ENCODE measurements at places on chromosomes 6 and 20.

DNA sequence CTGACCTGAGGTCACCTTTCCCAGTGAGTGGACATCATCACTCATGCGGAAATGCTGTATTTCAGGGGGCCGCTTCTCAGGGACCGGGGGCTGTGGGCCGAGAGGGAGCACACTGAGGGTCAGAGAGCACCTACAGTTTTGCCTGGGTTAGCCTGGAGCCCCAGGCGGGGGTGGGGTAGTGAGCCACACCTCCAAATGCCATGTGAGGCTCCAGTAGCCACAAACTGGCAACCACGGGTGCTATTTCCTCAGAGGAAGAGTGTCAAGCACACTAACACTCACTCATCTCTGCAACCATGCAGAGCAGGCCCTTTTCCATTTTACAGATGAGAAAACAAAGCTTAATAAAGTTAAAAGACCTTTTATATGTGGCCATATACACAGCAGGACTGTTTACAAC is 4.7 kb downstream of the EHMT2 start:
- DNase-seq, result no peak

DNA sequence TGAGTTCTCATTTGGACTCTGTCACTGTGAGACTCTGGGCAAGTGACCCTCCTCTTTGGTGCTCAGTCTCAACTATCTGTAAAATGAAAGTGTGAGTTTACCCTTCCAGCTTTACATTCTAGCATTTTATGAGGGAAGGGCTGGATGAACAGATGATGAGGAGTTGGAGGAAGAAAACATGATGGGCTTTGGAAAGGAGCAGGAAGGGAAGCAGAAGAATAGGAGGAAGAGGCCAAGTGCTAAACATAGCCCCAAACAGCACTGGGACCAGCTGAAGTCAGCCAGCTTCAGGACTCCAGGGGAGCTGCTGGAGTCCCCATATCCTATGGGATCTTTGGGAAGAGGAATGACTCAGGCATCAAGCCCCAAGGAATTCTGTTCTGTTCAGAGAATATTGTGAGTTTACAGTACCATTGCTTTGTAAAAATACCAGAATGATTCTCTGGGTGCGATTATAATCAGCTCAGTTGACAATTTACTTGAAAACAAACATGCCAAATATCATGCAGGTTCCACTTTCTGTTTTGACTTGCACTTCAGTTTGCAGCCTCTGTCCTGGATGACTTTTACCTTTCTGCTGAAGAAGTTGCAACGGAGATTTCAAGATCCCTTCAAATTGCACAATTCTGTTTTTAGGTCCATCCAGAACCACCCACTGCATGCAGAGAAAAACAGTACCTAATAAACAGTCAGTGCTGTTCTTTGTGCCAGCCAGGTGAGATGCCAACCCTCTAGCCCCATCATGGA is 3.2 kb downstream of the CD40 start:
- no peak for DNase-seq

DNA sequence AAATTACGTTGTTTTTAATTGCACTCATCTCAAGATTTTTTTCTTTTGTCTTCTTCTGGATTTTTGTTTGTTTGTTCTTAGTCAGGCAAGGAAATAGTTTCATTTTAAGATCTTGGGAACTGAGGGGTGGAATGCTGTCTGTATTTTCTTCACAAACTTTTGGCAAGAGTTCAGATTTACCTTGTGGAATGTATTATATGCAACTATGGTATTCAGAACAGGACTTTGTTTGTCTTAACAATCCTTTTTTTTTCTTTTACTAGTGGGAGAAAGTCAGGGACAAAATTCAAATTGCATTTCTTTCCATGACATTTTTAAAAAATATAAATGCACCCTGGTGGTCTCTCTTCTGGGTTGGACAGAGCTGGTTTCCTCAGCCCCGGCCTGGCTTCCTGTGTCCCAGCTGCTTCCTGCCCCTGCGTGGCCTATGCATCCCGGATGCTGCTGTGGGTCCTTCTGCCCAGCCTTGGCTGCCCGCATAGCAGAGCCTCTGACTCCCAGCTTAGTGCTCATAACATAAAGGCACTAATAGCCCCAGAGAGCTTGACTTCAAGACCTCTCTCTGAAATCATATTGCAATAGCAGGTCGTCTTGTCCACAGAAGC is 520.7 kb downstream of the QKI start:
- no peak for DNase-seq

GRCh38 chr6:140046016-140046632 is 671.7 kb upstream of the CITED2 start:
- no peak for DNase-seq

DNA sequence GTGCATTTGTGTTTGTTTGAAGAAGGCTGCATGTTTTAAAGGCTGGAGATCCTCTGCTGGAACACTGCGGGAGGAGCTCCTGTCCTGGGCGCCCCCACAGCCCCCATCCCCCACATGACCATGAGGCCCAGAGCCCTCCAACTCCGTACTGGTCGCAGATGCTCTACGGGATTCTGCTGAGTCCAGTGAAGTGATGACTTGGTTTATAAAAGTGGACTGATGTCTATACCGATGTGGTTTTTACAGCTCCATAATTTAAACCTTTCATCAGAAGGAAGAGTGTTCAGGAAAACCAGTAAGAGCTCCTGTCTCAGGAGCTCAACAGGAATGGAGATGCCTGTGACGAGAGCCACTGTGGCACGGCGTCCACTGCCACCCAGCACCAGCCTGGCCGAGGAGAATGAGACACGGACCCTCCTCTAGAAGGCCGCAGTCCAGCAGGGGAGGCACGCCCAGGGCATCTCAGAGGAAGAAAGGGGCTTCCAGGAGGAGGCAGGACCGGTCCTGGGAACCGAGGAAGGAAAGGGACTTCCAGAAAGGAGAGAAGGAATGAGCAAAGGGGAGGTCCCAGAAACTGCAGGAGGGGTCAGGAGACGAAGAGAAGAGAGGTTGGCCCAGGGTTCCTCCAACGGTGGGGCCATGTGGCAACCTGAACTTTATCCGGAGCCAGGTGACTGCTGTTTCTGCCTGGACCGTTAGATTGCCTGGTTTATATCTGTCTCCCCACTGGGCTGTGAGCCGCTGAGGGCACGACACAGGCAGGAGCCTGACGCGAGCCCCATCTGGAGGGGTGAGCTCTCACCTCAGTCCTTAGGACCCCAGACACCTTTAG is 26.9 kb downstream of the BFSP1 start:
- peak; percentile 10 for DNase-seq

DNA sequence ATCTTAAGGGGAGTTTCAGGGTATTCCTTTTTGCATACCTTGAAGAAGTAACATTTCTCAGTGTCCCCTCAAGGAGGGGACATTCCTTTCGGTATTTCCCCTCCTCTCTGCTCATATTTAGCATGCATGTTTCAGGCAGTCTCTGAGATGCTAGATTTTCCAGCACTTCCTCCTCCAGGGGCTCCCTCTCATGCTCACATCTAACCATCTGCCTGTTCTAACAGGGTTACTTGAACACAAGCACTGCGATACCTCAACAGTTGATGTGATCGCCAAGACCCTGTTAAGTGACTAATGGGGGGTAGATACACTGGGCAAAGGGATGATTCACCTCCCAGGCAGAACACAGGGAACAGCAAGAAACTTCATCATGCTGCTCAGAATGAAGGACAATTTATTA is 12.9 kb upstream of the MCM3 start:
- DNase-seq, result no peak

- peak; percentile 16 for DNase-seq
These were observed 36.8 kb downstream of the NCR2 start for GRCh38 chr6:41371992-41372831.

DNA sequence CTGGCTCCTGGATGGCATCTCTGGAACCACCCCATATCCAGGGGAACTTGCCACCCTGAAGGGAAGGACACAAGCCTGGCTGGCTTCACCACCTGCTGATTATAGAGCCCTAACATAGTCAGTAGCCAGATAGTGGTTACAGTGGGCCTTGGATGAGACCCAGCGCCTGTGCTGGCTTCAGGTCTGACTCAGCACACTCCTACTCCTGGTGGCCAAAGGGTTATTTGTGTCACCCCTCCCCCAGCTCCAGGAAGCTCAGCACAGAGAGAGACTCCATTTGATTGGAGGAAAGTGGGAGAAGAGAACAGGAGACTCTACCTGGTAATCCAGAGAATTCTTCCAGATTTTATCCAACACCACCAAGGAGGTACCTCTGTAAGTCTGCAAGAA is 12.8 kb downstream of the SNX14 start:
- peak; percentile 45 for DNase-seq

- DNase-seq, result no peak
These were observed 3.6 kb upstream of the BRD2 start for GRCh38 chr6:32964776-32965175.

DNA sequence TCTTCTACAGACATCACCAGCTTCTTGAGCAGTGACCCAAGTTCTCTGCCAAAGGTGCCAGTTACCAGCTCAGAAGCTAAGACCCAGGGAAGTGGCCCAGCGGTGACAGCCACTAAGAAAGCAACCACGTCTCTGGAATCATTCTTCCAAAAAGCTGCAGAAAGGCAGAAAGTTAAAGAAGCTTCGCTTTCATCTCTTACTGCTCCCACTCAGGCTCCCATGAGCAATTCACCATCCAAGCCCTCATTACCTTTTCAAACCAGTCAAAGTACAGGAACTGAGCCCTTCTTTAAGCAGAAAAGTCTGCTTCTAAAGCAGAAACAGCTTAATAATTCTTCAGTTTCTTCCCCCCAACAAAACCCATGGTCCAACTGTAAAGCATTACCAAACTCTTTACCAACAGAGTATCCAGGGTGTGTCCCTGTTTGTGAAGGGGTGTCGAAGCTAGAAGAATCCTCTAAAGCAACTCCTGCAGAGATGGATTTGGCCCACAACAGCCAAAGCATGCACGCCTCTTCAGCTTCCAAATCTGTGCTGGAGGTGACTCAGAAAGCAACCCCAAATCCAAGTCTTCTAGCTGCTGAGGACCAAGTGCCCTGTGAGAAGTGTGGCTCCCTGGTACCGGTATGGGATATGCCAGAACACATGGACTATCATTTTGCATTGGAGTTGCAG is 15.2 kb downstream of the GTPBP2 start:
- no peak for DNase-seq

Measured in fibroblast of the aortic adventitia (primary cell).